ENCODE measurements at places on chromosomes 3 and 15.

DNA sequence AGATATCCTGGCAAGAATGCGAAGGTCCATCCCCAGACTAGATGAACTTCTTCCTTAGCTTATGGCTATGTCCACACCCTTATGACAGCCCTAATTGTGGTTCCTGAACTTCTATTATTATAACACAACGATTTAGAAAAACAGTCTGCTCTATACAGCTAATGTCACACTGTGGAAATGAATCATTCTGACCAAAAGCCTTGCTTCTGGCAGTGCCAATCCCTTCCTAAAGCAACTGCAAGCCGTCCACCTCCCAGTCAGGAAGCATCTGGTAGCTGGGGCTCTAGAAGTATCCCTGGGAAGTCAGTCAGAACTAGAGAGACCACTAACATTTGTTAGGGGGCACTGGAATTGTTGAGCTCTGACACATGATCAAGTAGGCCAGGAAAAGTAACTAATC, 45.0 kb downstream of the MYO5A start:
- DNase-seq, result peak; percentile 84

DNA sequence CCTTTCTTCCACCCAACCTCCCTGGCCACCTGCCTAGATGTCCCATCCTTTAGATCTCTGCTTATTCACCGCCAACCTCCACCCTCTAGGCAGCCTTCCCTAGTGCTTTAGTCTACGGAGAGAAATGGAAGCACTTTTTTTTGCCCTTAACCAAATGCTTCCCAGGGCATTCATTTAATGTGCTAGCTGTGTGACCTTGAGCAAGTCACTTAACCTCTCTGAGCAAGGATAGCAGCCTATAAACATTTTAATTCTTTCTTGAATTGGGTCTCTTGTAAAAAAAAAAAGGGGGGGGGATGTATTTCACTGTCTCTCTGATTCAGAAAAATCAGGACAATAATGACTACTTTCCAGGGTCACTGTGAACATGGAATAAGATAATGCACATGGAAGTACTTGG, 3.2 kb upstream of the INSYN1 start:
- no peak for DNase-seq

DNA sequence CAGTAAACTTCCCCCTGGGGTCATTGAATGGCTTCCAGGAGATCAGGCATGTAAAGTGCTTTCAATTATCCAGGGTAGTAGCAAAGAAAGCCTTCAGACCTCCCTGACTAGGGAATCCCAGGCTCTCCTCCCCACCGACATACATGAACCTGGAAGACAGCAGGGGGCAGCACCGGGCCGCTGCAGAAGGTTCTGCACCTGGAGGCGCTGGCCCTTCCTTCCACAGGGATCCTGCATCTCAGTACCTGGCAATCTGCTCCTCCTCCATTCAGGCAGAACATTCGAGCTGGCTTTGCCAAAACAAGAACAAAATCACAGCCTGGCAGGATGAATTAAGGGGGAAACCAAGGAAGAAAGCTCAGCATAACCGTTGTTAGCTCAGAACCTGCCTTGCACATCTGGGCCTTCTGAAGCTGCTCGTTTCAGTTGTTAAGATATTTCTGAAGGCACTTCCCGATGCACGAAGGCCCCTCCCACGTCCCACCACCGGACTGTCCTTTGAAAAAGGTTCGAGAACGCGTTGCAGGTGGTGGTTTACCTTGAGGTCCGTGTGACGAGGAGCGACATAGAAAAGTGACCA, 237.7 kb downstream of the SLCO3A1 start:
- peak; percentile 70 for DNase-seq

DNA sequence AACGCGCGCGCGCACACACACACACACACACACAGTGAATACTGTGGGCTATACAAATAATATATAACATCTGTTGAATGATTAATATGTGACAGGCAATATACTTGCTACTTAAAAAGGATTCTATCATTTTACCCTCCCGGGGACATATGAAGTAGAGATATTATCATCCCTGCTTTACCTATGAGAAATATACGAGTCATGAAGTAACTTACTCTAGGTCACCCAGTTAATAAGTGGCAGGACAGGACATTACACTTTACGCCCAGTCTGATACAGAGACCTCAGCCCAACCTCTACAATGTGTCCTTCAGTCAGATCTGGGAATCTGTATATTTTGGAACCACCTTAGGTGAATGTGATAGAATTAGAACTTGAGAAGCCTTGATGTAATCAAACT, 55.4 kb downstream of the CCDC54 start:
- no peak for DNase-seq

DNA sequence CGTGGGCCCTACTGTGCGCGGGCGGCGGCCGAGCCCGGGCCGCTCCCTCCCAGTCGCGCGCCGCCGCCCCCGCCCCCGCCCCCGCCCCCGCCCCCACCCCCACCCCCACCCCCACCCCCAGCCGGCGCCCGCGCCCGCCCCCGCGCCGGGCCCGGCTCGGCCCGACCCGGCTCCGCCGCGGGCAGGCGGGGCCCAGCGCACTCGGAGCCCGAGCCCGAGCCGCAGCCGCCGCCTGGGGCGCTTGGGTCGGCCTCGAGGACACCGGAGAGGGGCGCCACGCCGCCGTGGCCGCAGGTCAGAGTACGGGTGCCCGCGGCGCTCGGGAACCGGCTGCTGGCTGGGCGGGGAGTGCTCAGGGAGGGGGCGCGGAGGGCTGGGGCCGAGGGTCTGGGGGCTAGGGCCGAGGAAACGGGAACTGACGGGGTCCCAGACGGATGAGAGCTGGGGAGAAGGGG, 1.1 kb upstream of the PPARG start:
- peak; percentile 91 for DNase-seq

DNA sequence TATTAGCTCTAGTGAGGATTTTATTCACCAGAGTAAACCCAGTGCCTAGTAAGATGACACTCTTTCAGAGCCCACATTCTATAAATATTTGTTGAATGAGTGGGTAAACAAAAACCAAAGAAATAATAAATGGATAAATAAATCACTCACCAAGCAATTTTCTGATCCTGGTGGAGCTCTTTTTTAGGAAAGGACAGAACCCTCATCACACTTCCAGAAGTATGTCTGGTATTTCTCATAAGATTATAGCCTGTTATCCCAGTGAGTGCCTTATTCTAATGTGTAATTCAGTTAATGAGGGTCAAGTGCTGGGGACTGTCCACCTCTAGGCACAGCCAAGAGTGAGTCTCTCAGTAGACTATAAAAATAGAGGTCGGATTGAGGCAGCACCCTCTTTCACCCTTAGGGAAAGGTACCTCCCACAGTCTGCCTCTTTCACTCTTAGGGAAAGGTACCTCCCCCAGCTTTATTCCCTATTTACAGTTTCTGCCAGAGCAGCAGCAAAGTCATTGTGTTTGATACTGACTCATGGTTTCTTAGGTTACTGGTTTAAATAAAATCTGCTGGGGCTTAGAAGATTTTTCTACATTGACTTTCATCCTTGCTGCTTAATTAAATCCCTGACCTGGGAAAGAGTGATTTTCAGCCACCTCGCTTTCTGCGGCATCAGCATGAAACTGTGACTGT, 145.0 kb downstream of the STAC start:
- no peak for DNase-seq

GRCh38 chr15:60299452-60300047, 98.2 kb downstream of the ANXA2 start:
- DNase-seq, result no peak

GRCh38 chr15:25684521-25685431, 178.4 kb downstream of the ATP10A start:
- peak; percentile 98 for DNase-seq

- DNase-seq, result peak; percentile 96
Measured at GRCh38 chr15:29124581-29125381, 144.8 kb downstream of the NSMCE3 start.

GRCh38 chr15:31590609-31591008, 264.0 kb downstream of the KLF13 start:
- DNase-seq, result no peak

DNA sequence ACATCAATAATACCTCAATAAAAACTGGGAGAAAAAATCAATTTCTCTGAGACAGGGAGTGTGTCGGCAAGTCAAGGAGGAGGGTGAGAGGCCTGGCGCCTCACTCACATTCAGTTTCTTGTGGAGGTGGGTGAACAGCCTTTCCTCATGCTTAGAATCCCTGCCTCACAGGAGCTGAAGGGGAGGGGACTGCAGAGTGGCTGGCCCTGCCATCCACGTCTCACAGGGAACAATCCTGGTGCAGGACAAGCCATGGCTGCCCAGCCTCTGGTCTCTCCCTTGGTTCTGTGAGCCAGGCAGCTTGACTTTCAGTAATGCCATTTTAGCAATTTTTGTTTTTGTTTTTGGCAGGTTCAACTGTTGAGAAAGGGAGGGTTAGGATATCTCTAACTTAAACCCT, 126.5 kb upstream of the HACD2 start:
- DNase-seq, result no peak

DNA sequence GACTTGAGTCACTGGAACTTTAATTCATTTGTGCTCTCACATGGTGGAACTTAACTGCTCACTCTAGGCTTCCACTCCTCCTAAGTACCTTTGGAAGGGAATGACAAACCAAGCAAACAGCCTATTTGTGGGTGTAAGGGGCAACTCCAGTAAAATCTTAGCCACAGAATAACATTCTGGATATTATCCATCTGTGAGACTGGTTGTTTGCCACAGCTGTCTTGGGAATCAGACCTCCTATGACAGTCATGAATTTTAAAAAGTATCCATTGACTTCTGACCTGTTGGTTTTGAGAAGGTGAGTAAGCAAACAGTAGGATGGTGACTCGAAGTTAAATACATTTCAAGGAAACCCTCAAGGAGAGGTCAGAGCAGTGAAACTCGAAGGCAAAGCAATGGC, 147.3 kb upstream of the CDIN1 start:
- DNase-seq, result peak; percentile 10

DNA sequence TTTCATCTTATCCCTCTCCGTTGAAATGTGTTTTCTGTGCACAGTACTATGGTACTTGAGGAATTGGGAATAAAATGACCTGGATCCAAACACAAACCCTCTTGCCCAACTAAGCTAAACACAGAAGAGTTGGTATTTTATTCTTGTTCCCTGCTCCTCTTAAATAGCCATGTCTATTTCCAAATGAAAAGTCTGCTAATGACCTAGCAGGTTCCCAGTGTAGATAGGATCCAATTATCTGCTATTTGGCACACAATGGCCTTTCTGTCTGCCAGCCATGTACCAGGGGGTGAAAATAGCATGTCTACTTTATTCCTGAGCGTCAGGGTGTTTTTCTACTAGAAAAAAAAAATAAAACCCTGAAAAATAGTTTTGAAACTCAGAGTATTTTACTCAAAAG, 657.0 kb upstream of the NAALADL2 start:
- no peak for DNase-seq

DNA sequence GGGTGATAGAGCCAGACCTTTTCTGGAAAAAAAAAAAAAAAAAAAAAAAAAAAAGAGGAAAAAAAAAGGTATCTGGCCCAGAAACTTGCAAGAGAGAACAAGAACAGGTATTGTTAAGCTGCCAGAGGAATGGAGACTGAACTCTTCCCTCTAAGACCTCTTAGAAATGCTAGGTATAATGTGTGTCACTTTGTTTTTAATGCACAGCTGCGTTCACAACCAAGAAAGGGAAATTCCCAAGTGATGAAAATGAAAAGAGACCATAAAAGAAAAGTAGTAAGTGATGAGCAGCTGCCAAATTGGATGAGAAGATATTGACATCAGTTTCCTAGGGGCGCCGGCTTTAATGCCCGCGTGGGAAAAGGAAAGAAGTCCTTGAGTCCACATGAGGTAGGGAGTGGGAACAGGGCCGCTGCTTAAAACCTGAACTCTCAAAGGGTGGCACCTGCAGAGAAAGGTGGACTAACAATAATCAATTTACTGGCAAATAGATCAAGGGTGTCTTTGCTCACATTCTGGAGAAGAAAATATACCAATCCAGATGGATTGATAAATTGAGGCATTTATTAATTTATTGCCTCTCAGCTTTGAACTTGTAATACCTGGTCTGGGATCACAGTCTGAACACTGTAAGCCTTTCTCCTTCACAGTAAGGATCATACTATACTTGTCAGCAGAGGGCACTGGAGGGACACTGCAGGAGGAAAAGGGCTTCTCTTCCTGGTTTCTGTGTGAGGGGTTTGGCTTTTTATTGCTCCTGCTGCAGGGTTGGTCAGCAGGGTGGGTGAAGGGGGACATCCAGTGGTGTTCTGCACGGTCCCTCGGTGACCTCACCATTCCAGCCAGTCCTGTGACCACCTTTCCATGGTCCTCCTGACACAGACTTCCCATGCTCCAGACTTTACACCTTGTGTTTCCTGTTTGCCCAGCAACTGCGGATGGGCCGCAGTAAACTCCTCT, 131.6 kb downstream of the AQP9 start:
- no peak for DNase-seq

GRCh38 chr15:91921188-91921842, 67.8 kb downstream of the SLCO3A1 start:
- no peak for DNase-seq

DNA sequence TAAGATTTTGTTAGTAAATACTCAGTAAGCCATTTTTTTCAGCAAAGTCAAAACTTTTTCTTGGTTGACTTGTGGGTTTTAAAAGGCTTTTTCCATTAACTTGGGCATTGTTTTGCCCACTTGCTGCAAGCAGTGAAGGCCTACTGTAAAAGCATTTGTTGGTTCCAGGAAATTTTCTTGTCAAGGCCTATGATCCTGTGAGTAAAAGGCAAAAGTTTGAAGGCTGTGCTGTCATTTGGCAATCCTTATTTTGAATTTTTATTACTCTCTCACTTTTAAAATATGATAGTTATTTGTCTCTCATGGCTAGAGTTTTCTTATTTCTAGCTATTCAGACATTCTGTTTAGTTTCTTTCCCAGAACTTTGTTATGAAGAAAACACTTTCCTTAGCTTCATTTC, 13.0 kb downstream of the P2RY12 start:
- DNase-seq, result no peak

DNA sequence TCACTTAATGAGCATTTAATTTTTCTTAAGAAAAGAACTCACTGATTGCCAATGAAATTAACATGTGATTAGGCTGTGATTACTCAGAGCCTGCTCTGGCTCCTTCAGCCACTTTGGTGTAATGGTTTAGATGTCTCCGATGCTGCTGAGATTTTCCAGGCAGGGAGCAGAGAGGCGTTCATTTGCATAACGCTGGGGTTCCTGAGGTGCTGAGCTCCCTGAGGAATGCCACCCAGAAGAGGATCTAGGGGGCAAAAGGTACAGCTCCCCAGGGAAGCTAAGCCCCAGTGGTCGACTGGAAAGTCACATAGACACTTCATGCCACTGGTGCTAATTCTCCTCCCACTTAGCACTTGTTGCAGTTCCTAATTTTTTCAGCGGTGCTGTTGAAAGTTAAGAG, 119.5 kb downstream of the USP13 start:
- DNase-seq, result no peak

- DNase-seq, result no peak
Measured at GRCh38 chr3:119700920-119701734, 1.7 kb upstream of the CFAP91 start.

GRCh38 chr3:23002836-23003732, 200.0 kb upstream of the UBE2E2 start:
- DNase-seq, result no peak

- peak; percentile 81 for DNase-seq
Measured at GRCh38 chr15:77035999-77036471, 34.9 kb downstream of the TSPAN3 start.

GRCh38 chr15:24898715-24899272, 56.0 kb upstream of the SNRPN start:
- no peak for DNase-seq

GRCh38 chr15:68479406-68479805, 47.4 kb upstream of the ITGA11 start:
- DNase-seq, result peak; percentile 79

- DNase-seq, result peak; percentile 97
Measured at GRCh38 chr3:50639055-50639494, 22.1 kb downstream of the MAPKAPK3 start.

- peak; percentile 87 for DNase-seq
Measured at GRCh38 chr15:67456677-67457529, 64.0 kb upstream of the C15orf61 start.
